ENCODE measurements at places on chromosomes 5 and 9.

GRCh38 chr5:116475338-116475737 lies 99.3 kb downstream of the SEMA6A start:
- DNase-seq = no peak

GRCh38 chr5:6827526-6828219 lies 114.4 kb downstream of the TENT4A start:
- DNase-seq = no peak

- DNase-seq = no peak
Observed at GRCh38 chr9:95574176-95574575, 57.4 kb upstream of the PTCH1 start.

- no peak for DNase-seq
Observed at GRCh38 chr5:2817031-2817603, 65.6 kb upstream of the IRX2 start.

GRCh38 chr5:14258840-14259239 lies 115.7 kb downstream of the TRIO start:
- DNase-seq = no peak
